ENCODE measurements at places on chromosomes 6 and 20.
A peak's percentile ranks its signal among the peaks of the same experiment; 100 is the strongest.

DNA sequence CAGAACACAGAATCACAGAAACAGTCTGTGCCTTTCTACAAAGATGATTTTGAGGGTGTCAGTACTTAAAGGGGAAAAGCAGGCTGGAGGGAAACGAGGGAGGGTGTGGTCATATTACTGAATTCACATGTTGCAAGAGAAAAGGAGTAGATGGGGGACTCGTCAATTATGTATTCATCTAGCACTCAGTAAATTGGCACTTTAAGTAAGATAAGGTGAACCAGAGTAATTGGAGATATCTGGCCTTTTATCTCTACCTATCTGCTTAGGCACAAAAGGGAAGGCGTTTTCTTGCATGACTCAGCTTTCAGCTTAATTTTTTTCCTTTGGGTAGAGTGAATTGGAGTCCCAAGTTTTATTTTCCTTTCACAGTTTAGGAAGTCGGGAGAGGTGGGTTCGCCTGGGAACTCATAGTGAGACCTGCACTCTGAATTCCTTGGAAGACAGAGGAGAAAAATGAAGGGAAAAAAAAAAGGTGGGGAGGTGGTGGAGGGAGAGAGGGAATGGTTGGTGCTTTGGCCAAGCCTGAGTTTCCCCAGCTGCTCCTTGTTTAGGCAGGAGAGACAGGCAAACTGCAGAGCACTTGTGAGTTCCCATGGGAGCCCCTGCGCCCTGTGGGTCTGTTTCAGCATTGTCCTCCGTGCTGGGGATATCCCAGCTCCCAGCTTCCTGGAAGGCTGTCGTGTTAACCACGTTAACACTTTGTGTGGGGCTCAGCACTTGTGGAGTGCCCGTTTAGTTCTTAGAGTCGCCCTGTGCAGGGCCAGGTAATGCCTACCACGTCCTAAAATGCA, 19.7 kb upstream of the GTSF1L start:
- no peak for DNase-seq

DNA sequence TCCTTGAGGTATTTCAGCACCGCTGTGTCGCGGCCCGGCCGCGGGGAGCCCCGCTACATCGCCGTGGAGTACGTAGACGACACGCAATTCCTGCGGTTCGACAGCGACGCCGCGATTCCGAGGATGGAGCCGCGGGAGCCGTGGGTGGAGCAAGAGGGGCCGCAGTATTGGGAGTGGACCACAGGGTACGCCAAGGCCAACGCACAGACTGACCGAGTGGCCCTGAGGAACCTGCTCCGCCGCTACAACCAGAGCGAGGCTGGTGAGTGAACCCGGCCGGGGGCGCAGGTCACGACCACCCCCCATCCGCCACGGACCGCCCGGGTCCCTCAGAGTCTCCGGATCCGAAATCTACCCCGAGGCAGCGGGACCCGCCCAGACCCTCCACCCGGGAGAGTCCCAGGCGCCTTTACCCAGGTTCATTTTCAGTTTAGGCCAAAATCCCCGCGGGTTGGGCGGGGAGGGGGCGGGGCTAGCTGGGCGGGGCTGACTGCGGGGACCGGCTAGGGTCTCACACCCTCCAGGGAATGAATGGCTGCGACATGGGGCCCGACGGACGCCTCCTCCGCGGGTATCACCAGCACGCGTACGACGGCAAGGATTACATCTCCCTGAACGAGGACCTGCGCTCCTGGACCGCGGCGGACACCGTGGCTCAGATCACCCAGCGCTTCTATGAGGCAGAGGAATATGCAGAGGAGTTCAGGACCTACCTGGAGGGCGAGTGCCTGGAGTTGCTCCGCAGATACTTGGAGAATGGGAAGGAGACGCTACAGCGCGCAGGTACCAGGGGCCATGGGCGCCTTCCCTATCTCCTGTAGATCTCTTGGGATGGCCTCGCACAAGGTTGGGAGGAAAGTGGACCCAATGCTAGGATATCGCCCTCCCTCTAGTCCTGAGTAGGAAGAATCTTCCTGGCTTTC, 693 bp downstream of the HLA-F start:
- no peak for DNase-seq

- DNase-seq = peak; percentile 74
Measured at GRCh38 chr6:54716877-54717276, 129.7 kb upstream of the FAM83B start.

DNA sequence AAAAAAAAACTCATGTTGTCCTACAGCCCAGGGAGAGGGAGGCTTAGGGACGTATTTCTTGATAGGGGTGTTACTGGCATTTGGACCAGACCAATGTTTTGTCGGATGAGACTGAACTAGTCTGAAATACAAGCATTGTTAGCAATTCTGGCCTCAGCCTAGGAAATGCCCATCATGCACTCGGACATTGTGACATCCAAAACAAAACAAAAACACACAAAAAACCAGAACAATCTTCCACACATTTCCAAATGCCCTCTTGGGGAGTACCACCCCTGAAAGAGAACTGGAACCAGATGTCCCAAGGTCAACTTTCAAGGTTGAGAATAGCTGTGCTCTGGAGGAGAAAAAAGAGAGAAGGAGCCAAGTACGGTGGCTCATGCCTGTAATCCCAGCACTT, 299.1 kb upstream of the JARID2 start:
- DNase-seq = no peak

- no peak for DNase-seq
Measured at GRCh38 chr20:37385659-37386504, 39.9 kb downstream of the SRC start.

- peak; percentile 49 for DNase-seq
Measured at GRCh38 chr6:38512211-38512610, 127.5 kb downstream of the BTBD9 start.

DNA sequence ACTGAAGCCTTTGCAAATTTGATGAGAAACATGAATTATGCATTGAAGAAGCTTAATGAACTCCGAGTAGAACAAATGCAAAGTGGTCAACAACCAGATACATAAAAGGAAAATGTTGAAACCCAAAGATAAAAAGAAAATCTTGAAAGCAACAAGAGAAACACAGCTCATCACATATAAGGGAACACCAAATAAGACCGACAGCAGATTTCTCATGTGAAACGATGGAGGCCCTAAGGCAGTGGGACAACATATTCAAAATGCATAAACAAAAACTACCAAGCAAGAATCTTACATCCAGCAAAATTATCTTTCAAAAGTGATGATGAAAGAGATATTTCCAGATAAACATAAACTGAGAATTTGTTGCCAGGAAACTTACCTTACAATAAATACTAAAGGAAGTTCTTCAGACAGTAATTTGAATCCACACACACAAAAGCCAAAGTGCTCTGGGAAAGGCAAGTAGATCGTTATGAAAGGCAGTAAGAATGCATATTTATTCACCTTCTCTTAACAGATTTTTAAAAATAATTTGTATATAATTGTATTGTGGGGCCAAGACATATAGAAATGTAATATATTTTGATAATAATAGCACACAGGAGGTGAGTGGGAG, 22.5 kb downstream of the SLC52A3 start:
- no peak for DNase-seq

- no peak for DNase-seq
Measured at GRCh38 chr20:43450841-43451799, 6.6 kb upstream of the SRSF6 start.

DNA sequence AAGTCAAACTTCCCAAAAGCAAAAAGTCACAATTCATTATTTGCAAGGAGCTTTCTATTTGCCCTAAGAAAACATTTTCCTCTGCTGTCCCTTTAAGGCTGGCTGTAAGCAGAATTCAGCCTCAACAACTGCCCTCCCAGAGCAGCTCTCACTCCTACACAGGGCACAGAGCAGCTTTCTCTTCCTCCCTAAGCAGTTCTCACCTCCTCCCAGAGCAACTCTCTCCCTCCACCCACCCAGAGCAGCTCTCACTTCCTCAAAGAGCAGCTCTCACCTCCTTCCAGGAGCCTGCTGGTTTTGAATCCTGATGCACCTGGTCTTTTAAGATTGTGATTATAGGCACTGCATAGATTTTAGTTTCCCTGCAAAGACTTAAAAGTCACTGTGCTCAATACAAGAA, 120.6 kb upstream of the TMEM181 start:
- no peak for DNase-seq

- DNase-seq = peak; percentile 83
Measured at GRCh38 chr6:14792118-14792955, 453.5 kb upstream of the JARID2 start.

DNA sequence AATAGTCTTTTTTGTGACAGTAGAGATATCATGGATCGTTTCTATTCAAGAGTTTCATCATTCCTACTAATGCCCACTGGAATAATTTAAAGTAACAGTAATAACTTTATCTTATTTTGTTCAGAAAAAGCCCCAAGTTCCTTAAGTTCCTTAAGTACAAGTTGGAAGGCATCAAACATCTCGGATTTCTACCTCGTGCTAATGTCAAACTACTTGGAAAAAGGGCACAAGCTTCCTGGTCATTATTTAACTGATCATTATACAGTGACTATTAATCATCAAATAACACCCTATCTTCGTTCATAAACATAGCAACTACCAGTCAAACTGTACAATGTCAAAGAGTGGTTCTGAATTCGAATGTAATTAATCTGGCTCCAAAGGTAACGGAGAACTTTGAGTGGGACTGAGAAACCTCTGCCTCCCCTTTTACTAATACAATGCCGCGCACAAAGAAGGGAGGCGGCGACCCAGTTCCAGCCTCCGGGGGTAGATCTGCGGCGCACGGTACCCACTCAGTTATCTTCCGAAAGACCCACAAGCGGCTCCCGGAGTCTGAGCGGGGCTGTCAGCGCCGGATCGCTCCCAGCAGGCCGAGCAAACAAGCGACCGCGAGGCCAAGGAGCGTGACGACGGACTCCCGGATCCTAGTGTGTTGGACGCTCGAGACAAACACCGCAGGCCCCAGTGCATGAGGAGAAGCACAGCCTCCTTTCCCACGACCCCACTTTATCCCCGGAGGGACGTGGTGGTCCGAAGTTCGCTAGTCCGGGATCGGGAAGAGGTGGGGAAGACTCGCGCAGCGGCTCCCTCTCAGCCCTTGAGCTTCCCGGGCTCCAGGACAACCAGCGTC, 716 bp downstream of the SHPRH start:
- peak; percentile 38 for DNase-seq

GRCh38 chr6:117555262-117555849, 47.0 kb downstream of the GOPC start:
- no peak for DNase-seq

DNA sequence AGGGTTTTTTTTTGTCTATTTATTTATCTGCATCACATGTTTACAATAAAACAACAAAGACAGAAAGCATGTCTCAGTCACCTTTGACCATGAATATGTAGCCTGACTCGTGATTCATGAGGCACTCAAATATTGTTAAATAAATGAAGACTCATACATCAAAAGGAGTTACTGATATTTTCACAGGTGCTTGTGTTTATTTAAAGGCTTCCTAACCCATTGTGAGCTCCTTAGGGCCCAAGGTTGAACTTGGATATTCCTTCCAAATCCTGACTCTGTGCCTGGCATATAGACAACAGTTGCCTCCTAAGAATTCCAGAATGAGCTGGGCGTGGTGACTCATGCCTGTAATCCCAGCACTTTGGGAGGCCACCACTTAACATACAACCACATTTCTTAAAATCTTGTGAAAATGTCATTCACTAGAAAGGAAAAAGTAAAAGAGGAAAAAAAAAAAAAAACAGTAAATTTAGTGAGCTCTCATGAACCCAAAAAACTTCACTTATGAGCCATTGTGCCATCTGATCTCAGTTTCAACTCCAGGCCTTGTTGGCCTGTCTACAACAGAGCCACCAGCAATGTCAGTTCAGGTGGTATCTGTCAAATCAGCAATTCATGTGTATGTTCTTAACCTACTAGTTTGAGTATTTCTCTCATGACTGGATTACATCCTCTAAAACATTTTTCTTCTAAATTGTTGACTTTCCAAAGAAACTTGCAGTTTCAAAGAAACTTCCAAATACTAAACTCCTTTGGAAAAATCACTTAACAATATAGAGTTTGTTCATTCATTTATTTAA, 162.7 kb upstream of the MARCKS start:
- DNase-seq = peak; percentile 67

GRCh38 chr20:51899674-51900073, 97.4 kb upstream of the SALL4 start:
- no peak for DNase-seq

DNA sequence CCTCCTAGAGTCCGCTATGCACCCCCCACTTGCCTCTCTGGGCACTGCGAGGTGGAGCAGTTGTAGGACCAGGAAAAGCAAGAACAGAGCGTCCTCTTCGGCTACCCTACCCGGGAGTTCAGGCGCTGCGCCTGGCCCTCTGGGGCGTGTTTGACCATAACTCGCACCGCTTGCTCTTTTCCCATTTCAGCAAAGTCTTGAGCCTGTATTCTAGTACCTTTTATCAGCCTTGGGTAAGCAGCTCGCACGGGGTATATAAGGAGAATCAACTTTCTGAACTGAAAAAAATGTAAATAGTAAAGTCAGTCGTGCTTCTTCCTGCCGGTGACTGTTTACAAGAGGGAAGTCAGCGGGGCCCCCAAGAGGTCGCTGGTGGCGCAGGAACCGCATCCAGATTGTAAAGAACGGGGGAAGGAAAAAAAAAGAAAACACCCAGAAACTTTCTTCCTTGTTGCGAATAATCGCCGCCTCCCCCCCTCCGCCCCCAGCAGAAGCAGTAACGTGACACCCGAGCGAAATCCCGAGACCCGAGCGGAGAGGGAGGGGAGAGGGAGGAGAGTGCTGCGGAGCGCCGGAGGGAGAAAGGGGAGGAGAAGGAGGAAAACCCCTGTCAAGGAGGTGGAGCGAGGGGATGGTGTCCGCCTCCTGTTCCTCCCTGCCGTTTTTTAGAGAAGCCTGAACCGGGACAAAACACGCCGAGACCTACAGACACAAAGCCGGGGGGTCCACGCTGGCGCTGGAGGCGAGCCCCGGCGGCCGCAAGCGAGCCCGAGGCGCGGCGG, at the start of gene UST:
Gene UST (plus strand): TSS at position 668 of the 782 bp plus-strand sequence. CDS start 401 bp downstream, outside the sequence.
- DNase-seq = peak; percentile 96

DNA sequence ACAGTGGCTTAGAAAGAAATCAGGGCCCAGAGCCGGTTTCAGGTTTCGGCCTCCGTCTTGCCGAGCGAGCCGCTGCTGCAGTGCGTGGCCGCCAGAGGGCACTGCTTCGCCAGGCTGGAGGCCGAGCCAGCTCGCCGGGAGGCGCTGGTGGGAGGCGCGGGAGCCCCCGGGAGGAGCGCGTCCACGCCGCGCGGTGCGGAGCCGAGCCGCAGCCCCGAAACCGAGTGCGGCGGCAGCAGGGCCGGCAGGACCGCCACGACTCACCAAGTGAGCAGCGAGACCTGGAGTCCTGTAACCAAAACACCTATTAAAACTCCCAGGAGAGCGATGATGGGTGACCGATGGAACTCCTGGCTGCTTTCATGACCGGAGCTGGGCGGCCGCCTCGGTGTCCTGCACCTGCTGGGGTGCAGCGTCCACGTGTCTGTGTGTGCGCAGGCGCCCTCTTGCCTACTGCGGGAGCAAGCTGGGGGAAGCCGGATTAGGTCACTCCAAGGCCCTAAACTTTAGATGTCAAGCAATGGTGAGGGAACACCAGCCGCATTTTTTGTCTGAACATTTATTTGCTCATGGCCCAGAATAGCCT, 186.9 kb upstream of the UST start:
- peak; percentile 54 for DNase-seq

- peak; percentile 28 for DNase-seq
Measured at GRCh38 chr6:74431873-74432580, 736.0 kb downstream of the CD109 start.

GRCh38 chr20:17624551-17625245, 54.8 kb downstream of the DSTN start:
- DNase-seq = no peak

- peak; percentile 31 for DNase-seq
Measured at GRCh38 chr6:118391086-118391485, 157.0 kb upstream of the PLN start.

- DNase-seq = no peak
Measured at GRCh38 chr6:156545931-156546330, 231.2 kb upstream of the ARID1B start.

GRCh38 chr6:1407499-1407990, 18.2 kb downstream of the FOXF2 start:
- peak; percentile 28 for DNase-seq

GRCh38 chr20:40750541-40751035, 61.6 kb upstream of the MAFB start:
- DNase-seq = no peak
